ENCODE measurements at places on chromosomes 2 and 18.

DNA sequence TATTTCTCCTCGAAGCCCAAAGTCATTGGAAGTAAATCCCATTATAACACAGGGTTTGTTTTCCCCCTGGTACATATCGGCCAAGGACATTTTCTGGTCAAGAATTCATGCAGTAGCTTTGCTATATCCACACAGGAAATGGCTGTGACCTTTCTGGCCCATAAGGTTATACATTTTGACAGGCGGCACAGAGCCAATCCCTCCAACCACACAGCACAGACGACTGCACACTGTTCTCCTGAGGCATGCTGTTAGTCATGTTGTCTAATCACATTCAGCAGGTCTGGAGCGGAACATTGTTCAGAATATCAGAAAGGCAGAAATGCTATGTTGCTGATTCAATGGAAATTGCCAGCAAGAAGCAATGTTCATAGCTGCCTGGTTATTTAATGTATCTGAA lies 742.3 kb upstream of the SLC8A1 start:
- no peak for DNase-seq

DNA sequence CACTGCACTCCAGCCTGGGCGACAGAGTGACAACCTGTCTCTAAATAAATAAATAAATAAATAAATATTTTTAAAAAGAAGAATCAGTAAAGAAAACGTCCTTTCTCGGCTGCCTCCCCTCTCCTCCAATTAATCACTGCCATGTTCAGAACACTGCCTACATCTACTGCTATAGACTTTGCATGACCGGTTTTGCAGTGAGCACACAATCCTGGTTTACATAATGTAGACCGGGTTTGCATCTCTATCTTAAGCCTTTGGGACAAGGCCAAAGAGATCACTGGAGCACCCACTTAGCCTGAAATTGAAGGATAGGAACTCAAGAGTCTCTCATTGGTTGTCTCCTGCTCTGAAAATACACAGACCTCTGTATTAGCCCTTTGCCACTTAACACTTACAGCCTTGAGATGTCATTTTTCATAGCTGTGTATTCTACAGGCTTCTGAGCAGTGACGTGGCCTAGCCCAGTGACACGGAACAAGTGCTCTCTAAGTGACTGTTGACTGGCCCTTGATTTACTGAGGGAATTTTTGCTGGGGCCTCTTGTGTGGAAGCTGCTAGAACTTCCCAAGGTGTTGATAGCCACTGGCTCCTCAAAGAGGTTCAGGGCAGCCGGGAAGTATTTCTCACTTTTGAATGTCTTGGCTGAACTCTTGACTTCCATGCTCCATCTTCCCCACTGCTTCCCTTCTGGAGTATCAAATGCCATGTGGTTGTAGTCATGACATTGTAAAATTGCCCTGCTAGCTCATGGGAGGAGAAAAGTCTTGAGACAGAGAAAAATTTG lies 45.3 kb upstream of the CCBE1 start:
- no peak for DNase-seq

GRCh38 chr2:162217598-162217997 lies 25.6 kb downstream of the FAP start:
- DNase-seq, result no peak

DNA sequence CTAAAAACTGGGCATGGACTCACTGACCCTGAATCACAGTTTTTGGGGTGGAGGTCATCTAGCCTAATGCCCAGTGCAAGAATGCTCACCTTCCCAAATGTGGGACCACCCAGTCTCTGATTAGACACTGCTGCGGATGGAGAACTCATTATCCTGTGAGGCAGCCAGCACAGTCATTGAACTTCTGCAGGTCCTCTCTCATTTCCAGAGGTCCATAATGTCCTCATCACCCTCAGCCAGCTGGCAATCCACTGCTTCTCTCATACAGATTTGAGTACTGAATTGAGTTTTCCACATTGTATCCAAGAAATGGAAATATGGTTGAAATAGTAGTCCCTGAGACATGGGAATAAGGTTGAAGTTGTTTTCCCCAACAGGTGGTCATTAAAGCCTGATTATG lies 5.0 kb upstream of the MYO5B start:
- DNase-seq, result no peak

DNA sequence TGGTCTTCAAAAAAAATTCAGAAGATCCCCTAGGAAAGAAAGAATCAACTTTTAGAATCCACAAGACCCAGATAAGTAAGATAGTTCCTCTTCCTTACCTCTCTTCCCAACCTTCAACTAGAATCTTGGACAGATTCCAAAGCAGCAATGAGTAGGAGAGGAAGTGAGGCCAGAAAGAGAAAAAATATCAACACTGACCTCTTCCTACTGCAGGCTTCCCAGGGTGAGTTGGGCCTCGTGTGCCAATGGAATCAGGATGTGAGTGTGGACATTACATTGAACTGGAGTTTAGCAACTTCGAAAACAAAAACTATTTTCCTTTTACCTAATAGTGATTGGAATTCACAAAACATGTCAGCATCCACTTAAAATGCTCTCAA lies 102.5 kb upstream of the PIEZO2 start:
- no peak for DNase-seq

Measured in GM12878 (cell line).